ENCODE measurements at places on chromosomes 16 and 17.

GRCh38 chr17:42920106-42920900, 19.7 kb downstream of the G6PC1 start:
- DNase-seq: no peak

- no peak for DNase-seq
Measured at GRCh38 chr17:72754513-72754912, 338.0 kb downstream of the SLC39A11 start.

DNA sequence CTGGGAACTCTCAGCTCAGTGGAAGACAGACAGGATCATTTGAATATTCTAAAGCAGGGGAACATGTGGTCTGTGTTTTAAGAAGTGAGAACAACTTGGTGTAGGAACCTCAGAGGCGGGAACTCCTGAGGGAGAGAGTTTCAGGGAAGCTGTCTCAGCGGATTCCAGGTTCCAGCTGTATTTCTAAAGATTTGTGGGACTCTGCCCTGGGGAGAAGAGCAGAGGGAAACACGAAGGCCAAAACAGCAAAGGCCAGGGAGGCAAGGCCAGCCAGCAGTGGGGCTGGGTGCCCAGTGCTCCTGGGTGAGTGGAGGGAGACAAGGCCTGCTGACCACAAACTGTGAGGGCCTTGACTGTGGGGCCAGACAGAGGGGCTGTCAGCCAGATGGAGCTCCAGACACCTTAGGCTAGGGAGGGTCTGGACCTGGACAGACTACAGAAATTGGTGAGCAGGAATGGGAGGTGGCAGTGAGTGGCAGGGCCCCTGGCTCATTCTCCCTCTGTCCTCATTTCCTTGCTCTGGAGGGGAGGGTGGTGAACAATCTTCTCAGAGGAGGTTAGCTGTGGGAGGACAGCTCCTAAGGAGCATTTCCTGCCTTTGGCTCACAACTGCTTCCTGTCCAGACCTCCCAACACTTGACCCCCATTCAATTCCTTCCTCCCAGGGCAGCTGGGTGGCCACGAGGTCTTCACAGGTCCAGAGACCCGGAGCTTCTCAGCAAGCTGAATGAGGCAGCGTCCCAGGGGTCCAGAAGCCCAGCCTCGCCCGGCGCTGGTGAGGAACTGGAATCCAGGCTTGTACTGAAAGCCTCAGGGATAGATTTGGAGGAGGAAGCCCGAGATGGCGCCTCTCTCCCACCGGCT, 21.0 kb upstream of the FZD2 start:
- no peak for DNase-seq

GRCh38 chr17:66493283-66494019, 191.0 kb downstream of the PRKCA start:
- no peak for DNase-seq

GRCh38 chr17:46011711-46012505, 12.9 kb downstream of the STH start:
- DNase-seq: no peak

GRCh38 chr17:68532826-68533225, 20.6 kb downstream of the PRKAR1A start:
- DNase-seq: no peak

DNA sequence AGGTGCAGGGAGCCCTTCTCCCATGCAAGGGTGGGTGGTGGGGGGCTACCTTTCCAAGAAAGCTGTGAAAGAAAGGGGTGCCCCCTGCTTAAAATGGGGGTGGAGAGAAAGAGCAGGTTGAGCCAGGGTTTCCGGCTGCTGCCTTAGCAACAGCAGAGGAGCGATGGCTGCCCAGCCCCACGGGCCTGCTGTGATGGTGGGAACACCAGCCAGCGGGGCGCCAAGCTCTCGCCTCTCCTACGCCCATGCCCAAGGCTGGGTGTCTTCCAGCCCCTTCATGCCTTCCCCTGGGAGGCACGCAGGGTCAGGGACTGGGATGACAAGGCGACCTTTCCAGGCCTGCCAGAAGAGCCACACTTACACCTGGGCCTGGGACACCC, 3.0 kb downstream of the FMNL1 start:
- DNase-seq: no peak

DNA sequence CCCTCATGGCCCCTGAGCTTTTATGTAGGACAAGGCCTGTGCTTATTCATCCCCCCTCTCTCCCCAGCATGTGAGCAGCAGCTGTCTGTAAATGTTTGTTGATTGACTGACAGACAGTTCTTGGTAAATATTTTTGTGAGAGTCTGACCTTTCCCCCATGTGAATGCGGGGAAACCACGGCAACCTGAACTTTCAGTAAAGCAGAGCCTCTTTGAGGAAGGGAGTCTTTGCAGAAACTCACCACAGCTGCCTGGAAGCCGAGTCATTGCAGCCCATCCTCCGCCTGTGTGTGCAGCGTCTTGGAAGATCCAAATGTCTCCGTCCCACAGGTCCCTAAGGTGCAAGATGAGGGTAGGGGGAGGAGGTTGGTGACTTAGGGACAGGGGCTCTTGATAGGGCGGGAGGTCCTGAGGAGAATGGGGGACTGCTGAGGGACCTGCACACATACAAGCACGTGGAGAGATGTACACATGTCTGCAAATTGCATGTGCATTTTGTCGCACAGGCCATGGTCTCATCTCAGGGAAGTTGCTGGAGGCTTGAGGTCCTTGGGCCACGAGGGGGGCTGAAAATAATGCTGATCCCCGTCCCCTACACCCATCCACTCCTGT, 23.0 kb upstream of the IL21R start:
- no peak for DNase-seq

GRCh38 chr16:85301231-85301630, 189.0 kb upstream of the CIBAR2 start:
- DNase-seq: no peak

DNA sequence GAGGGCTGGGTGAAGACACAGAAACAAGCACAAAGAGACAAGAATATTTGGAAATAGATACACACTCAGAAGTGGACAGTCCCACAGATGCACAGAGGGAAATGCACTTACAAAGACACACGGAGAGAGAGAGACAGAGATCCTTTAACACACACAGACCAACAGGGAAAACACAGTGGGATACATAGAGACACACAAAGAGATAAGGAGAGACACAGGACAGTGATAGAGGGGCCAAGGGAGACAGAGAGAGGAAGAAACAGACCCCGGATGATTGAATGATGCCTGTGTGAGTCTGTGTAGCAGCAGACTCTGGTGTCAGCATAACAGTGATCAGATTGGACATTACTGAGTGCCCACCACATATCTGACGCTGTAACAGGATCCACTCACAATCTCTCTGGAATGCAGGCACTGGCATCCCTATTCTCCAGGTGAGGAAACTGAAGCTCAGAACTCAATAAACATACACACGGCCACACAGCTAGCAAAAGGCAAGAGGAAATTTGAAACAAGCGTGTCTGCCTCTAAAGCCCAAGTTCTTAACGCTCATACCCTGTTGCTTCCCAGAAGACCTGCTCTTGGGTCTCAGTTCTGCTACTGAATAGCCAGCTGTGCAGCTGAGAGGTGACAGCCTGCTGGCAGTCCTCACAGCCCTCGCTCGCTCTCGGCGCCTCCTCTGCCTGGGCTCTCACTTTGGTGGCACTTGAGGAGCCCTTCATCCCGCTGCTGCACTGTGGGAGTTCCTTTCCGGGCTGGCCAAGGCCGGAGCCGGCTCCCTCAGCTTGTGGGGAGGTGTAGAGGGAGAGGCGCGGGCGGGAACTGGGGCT, 186.3 kb upstream of the NLRP1 start:
- DNase-seq: no peak

DNA sequence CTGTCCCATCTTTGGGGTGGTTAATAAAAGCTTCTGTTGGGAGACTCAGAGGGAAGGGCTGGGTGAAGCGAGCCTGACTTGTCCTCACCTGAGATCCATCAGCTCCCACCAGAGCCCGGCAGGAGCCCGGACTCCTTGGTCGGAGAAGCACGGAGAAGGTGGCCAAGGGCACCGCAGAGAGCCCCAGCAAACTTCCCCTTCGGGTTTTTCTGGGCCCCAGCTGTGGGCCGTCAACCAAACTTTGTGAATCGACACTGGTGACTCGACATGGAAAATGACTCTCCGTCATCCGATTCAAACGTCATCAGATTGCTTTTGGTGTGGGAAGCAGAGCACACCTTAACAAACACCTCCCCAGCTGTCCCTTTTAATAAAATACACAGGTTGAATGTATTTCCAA, 21.4 kb downstream of the ENPP7 start:
- no peak for DNase-seq

DNA sequence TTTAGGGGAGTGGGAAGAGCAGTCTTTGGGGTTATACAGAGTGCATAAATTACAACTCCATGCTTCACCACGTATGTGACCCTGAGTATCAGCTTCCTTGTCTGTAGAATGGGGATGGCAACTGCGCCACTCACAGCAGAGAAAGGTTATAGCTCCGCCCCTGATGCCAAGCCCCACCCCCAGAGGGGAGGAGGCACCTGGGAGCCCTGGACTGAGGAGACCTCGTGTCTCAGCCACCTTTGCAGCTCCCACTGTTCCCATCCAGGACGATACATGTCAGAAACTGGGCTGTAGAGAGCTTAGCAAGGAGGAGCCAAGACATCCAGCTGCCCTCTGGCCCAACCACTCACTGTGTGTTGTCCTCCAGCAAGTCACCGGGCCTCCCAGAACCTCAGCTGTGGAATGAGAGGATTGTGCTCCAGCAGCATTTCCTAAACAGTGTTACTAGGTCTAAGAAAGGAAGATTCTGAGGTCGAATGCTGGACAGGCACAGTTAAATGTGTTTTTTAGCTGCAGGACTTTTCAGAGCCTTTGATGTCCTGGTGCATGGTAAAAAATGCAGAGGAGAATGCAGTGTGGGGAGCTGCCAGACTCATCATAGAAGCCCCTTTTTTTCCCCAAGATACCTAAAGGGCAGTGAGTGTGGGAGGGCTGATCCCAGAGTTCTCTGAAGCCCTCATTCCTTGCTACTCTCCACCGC, 49.4 kb downstream of the BEAN1 start:
- DNase-seq: no peak

GRCh38 chr17:7854078-7854777, 638 bp upstream of the TMEM88 start:
- DNase-seq: no peak

DNA sequence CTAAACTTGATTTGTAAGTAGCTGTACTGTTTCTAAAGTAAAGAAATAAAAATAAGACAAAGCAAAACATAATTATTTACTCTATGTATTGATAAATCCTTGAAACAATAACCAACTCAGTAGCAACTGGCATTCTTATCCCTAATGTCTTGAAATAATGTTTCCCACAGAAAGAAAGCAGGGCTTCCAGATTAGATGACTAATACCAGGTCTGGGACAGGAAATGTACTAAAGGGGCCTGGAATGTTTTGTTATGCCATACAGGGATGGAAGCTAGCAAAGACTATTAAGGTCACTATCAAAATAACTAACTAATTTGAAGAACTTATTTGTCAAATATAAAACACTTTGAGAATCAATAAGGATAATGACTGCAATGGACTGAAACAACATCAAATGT, 82.1 kb downstream of the CFDP1 start:
- no peak for DNase-seq

DNA sequence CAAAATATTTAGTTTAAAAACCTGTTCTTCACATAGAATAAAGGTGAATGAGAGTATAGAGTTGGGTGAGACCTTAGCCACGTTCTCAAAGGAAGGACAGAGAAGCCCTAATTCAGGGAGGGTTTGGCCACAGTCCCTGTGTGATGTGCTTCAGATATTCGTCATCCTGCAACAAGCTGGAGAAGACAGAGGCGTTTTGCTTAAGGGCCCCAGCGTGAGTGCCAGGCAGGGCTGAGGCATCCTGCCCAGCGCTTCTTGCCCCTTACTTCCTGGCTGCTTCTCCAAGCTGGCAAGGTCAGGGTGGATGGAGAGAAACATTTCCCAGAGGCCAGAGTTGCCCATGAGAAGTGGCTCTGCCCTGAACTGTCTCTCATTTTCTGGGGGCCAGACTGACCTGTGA, 46.9 kb downstream of the AXIN2 start:
- DNase-seq: no peak

GRCh38 chr17:77264617-77265230, 124.0 kb downstream of the SEC14L1 start:
- DNase-seq: no peak

DNA sequence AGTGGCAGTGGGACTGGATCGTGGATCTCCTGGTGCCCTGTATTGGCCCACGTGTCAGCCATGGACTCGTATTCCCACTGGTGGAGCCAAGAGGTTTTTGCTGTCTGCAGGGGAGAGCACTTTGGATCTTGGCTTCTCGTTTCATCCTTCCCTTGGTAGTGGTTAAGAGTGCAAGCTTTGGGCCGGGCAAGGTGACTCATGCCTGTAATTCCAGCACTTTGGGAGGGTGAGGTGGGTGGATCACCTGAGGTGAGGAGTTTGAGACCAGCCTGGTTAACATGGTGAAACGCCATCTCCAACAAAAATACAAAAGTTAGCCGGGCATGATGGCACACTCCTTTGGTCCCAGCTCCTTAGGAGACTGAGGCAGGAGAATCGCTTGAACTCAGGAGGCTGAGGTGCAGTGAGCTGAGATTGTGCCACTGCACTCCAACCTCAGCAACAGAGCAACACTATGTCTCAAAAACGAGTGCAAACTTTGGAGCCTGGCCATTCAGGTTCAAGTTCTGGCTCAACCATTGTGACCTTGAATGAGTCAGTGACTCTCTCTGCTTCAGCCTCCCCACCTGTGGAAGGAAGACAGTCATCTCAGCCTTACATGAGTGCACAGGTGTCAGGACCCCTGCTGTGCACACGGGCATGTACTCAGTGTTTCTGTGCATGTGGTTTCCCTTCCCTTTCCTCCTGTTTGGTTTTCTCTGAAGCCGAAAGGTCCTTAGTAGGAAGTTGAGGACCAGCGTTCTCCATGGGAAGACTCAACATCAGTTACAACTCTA, 57.4 kb downstream of the PLCG2 start:
- no peak for DNase-seq

DNA sequence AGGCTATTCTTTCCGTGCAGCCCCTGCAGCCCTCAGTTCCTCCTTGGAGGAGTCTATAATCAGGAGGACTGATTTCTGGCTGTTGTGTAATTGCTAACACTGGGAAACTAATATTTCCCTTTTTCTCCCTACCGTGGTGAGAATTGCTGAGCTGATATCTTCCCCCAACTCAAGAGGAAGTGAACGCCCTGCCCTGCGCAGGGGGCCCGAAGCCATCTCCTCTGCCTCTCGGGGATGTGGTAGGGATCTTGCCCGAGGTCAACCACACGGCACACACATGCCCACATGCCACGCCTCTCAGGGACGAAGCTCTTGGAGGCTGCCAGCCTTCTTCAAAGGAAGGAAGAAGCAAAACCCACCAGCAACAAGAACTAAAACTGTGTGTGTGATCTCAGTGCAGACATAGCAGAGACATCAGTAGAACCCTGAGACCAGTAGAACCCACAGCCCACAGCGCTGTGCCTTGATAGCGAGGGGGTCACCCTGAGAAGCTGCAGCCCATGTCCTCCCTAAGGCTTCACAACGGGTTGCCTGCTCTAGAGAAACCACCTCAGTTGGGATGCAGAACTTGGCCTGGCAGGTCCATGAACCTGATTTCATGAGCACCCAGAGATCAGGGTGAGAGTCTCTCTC, 8.9 kb upstream of the ULK2 start:
- no peak for DNase-seq

Data from omental fat pad (tissue), 4 donors.